8988T (cell line): ENCODE measurements at places on chromosomes 1 and 21.

DNA sequence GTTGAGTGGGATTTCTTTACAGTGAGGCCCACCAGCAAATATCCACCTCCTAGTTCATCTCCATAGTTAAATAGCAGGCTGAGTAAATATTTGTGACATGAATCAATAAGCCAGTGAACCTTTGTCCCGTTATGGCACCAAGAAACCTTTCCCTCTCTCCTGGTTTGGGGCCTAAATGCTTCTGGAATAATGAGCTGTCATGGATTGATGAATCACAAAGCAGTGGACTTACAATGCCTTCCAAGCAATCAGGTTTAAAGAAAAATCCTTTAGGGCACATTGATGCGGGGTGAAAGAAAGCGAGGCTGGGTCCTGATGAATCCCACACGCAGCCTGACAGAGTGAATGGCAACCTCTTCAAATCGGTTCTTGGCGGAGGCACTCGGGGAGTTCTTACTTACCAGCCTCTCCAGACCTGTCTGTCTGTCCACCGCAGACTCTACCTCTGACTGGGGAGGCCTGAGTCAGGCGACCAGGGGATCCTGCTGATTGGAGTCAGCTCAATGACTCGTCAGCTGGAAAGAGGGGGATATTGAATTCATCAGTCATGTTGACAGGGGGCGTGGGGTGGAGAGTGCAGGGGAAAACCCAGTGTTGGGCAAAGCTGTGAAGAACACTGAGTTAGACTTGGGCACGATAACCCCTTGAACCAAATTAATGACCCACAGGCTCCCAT is 247.3 kb downstream of the PLPP3 start:
- DNase-seq = no peak

- peak; percentile 72 for DNase-seq
These were observed at the start of gene NPR1 for GRCh38 chr1:153678519-153679336. TSS of gene NPR1 (plus strand) at chr1:153678688. CDS start at chr1:153679109, 421 bp downstream.

GRCh38 chr21:34788879-34789278 is 120.1 kb downstream of the CLIC6 start:
- no peak for DNase-seq

GRCh38 chr1:47722909-47723580 is 274.1 kb downstream of the TRABD2B start:
- DNase-seq = no peak

GRCh38 chr1:233843525-233844204 is 60.8 kb upstream of the SLC35F3 start:
- no peak for DNase-seq
